ENCODE measurements at places on chromosomes 4 and X.

DNA sequence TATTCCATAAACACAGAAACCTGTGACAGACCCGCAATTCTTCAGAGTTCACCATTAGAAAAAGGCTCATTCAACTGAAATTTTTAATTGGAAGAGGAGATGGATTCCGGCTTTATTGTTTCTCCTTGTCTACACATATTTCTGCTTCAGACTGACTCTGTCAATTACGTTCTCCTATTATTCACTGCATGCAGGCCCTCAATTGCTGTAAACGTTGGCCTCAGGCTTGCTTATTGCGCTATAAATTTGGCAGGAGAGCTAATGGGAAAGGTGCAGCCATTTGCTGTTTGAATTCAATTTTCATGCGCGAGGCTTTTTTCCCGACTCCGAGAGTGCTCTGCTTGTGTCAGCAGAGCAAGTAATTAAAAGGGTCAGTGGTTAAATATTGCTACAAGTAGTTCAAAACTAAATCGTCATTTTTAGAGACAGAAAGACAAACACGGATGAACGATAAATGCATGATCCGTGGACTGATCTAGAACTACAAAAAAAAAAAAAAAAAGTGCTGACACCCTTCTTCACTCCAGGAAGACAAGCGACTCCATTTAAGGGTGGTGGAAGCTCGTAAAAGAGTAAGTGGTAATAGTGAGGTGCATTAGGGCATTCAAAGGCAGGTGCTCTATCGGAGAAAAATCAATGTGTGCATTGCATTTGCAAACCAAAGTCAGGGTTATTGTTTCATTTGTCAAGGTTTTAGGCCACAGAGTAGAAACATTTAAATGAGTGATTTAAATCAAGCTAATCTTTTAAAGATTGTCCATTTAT lies 841.6 kb upstream of the FRG1 start:
- DNase-seq = no peak

DNA sequence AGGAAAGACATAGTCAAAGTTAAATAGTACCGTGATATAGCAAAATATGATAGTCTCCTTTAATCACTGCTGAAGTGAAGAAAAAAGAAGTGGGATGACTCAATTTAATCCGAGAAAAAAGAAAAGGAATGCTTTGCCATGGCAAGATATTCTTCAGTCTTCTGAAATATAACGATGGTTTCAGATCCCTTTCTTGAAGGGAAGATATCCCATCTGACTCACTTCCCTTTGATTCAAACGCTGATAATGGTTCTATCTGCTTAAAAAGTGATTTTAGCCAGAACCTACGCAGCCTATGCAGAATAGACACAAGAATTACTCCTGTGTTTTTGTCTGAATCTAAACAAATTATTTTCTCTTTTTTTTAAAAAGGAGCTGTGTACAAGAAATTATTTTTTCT lies 68.1 kb upstream of the FTHL17 start:
- no peak for DNase-seq

DNA sequence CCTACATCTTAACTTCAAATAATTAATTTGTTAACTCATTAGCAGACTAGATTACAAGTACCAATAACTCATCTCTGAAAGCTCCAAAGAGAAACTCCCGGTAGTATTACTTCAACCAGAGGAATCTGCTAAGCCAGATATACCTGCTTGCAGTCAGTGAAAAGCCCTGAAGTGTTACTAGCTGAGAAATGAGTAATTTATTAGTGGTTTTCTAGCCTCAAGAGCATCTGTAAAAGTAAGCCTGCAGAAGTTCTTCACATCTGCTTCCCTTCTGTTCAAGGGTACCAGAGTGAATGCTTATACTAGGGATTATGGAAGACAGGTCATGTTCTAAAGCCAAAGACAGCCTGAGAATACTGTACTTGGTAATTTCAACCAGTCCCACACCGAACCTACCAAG lies 34.7 kb downstream of the IRS4 start:
- DNase-seq = no peak

DNA sequence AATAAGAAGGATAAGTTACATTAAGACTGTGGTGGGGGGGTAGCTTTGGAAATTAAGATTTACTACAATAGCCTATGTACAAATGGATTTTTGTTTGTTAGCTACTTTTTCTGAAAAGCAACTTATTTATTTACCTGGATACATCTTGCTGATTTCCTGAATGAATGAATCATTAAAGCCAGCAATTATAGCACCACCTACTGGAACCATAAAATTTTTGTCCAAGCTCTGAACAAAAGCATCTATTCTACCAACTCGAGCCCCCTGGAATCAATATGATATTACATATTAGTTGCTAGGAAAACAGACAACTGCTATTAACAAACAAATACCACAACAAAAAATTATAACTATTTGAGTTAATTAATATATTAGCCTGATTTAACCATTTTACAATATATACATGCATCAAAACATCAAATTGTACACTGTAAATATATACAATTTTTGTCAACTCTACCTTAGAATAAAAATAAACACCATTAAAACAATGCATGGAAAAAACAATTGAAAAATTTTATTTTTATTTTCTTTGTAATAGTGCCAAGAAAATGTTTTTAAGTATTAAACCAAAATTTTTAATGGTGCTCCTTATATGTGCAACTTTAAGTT lies 15.3 kb downstream of the SEPSECS start:
- peak; percentile 16 for DNase-seq

DNA sequence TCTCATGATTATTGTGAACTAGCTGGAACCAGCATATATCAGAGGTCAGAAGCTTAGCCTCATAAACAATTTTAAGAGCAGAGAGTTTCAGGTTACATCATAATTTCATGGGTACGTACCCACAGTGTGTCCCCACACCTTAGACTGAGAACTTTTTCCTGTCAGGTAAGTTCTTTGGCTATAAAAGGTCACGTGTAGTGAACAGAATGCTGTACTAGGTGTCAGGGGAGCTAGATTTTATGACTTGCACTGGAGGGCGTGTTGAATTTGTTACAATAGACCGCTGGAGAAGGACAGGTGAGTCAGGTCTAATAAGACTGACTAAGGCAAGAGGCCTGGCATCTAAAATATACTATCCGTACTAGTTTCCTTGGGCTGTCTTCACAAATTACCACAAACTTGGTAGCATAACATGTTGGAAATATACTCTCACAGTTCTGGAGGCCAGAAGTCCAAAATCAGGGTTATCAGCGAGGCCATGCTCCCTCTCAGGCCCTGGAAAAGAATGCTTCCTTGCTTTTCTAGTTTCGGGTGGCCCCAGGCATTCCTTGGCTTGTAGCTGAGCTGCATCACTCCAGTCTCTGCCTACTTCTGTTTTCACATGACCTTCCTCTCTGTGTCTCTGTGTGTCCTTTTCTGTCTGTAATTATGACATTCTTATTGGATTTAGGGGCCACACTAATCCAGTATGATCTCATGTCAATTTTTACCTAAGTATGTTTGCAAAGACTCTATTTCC lies 512.0 kb upstream of the NR3C2 start:
- DNase-seq = no peak

- no peak for DNase-seq
Measured at GRCh38 chr4:1873776-1874175, 2.6 kb downstream of the NSD2 start.

DNA sequence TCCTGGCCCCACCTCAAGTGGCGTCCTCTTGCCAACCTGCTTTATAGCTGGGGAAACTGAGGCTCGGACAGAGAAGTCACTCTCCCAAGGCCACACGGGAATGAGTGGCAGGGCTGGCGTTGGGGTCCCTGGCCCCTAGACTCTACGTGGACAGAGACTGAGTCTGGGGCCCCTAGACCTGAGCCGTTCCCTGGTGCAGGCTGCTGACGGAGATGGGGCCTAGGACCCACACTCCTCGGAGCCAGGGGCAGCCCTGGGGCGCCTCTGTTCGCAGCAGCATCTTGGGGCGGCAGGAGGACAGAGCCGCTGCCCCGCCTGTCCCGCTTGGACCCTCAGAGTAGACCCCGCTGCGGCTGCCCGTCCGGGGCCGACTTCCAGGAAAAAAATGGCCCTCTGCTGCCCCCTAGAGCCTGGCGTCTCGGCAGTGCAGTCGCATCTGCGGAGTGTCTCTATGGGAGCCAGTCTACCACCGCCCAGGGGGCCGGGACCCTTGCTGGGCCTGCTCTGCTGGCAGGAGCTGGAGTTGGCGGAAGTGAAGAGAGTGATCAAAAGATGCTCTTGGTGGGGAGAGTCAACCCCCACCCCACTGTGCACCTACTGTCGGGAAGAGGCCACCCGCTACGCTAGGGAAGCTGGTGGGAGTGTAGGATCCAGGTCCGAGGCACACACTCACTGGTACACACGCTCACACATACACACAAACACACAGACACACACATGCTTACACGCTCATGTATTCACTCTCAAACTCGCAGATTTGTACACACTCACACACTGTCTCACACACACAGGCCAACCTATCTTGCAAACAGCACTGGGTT lies 220.1 kb downstream of the AFAP1 start:
- peak; percentile 33 for DNase-seq

GRCh38 chr4:182807346-182807745 lies 109.8 kb downstream of the DCTD start:
- DNase-seq = no peak

GRCh38 chr4:140697709-140698560 lies 58.2 kb downstream of the TBC1D9 start:
- no peak for DNase-seq

DNA sequence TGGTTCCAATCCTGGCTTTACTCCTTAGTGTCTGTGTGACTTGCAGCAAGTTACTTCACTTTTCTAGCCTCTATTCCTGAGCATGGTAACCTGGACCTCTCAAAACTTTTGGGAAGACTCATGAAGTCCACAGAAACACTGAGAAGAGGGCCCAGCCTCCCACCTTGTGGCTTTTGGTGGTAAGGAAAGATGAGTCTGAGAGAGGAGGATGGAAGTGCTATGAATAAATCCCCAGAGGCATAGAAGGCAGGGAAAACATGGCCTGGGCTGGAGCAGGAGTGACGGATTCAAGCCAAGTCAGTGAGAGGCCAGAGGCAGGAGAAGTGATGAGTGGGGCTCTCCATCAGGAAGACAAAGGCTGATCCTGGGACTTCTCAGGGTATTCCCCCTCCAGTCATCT lies 10.9 kb upstream of the MAGEA4 start:
- DNase-seq = no peak

- DNase-seq = peak; percentile 11
Measured at GRCh38 chrX:50638123-50638522, 167.5 kb upstream of the DGKK start.

DNA sequence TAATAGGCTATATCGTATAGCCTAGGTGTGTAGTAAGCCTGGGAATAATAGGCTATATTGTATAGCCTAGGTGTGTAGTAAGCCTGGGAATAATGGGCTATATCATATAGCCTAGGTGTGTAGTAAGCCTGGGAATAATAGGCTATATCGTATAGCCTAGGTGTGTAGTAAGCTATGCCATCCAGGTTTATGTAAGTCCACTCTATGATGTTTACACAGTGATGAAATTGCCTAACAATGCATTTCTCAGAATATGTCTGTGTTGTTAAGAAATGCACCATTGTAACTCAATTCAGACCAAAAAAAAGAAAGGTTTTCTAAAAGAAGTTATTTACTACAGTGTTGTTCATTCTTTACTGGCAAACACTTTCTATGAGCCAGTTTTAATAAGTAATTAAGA lies 1387.2 kb downstream of the STIM2 start:
- no peak for DNase-seq

- DNase-seq = no peak
Measured at GRCh38 chr4:188012426-188012945, 16.9 kb downstream of the ZFP42 start.

- DNase-seq = no peak
Measured at GRCh38 chr4:20086799-20087521, 164.7 kb upstream of the SLIT2 start.

DNA sequence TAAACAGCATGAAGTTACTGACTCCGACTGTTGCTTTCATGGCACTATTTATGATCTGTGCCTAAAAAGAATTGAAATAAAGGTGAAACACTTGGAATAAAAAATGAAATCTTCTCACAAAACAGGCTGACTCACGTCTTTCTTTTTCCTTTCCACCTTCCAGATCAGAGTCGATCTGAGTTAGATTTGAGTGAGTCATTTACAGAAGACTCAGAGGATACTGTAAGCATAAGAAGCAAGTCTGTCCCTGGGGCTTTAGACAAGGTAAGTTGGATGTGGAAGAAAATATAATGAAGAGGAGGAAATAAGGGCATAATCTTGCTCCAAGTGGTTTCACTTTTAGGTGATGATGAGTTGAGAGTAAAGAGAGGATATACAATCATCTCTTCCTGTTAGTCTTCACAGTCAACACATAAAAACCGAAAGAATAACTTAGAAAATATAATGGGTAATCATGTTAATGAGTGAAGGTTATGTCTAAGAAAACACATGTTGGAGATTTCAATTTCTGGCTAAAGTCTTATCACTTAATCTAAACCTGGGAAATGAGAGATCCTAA lies 89.7 kb downstream of the SYTL5 start:
- DNase-seq = no peak

GRCh38 chr4:42309361-42310260 lies 87.7 kb upstream of the SHISA3 start:
- DNase-seq = no peak

GRCh38 chr4:180084561-180084960 lies 2158.6 kb upstream of the TENM3 start:
- no peak for DNase-seq

- no peak for DNase-seq
Measured at GRCh38 chrX:113033966-113034680, 193.5 kb upstream of the AMOT start.

DNA sequence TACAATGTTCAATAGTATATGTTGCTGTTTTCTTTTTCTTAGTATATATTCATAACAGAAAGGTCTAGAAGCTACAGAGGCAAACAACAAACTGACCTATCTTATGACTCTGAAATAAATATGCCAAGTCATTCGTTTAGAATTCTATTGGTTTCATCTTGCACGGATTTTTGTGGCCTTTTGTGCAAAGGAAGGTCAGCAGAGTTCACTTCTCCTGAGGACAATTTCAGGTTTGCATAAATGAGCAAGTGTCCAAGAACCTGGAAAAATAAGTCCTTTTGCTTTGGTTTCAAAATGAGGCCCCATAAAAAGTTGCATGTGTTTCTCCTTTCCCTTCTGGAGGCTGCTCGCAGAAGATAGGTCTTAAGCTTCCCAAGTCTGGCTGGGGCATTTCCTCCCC lies 156.9 kb downstream of the APBB2 start:
- no peak for DNase-seq

DNA sequence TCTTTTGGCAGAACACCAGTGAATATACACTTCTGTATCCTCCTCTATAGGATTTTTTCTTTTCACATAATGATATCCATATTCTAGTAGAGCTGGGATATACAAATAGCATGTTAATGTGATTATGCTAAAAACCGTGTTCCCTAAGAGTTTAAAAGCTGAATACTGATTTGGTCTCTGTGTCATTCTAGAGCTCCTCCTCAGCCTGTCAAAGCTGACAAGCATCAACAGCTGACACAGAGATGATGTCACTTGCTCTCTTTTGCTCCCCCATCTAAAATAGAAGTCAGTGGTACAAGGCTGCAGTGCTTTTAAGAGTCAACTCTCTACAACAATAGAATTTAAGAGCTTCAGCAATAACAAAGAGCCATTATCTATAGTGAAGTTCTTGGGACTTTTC lies 17.1 kb upstream of the HERC3 start:
- no peak for DNase-seq

All from Kasumi-1 (cell line).